ENCODE measurements at places on chromosomes 2 and 18.

GRCh38 chr18:47036298-47036874 is 965 bp upstream of the ELOA2 start:
- no peak for DNase-seq

DNA sequence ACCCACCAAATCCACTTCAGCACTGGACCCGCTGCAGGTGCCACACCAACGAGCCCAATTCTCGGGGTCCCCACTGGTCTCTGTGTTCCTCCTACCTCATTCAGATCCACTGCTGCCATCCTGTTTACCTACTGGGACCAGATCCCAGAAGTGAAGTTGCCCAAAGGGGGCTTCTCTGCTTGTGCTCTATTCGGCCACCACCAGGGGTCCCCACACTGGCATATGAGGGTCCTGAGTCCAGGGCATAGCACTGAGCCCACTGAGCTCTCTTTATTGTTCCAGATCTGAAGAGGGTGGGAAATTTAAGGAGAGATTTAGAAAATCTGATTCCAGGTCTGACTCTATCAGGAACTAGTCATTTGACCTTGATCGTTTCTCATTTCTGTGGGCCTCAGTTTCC is 2.4 kb downstream of the GPR45 start:
- no peak for DNase-seq

GRCh38 chr2:145412155-145412554 is 892.2 kb upstream of the ZEB2 start:
- no peak for DNase-seq

DNA sequence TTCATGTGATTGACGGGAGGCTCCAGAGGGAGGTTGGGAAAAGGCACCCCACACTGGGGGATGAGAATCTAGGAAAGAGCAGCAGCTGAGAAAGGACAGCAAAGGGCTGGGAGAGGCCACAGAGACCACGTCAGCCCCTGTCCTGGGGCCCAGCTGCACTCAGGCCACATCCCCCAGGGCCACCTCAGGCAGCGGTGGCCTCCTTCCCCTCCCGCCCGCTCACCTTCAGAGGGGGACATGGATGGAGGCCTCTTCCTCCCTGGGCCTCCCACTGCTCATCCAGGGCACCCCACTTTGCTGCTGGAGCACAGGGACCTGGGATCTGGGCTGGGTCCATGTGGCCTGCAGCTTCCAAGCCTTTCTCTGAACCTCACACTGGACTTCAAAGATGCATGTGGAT is 199.8 kb upstream of the HDAC4 start:
- peak; percentile 1 for DNase-seq

GRCh38 chr2:195732574-195732973 is 75.5 kb downstream of the SLC39A10 start:
- DNase-seq: no peak

DNA sequence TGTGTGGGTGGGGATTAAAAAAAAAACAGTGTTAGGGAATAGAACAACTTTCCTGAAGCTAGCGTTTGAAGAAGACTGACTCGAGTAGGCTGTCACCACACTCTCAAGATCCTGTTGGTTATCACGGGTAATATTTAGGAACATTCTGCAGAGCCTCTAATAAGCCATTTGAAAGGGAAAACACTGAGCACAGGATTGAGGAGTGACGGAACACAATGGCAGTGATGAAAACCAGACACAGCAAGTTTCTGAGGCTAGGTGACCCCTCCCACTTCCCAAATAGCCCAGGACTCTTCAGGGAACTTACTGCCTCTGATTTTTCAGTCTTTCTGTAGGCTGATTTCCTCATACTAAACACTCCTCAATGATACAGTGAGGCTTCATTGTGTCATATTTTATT is 88.2 kb upstream of the TMEM200C start:
- DNase-seq: no peak

GRCh38 chr18:69969491-69969890 is 21.8 kb upstream of the CD226 start:
- no peak for DNase-seq

- DNase-seq: no peak
Measured at GRCh38 chr2:188450732-188451483, 159.2 kb downstream of the GULP1 start.

DNA sequence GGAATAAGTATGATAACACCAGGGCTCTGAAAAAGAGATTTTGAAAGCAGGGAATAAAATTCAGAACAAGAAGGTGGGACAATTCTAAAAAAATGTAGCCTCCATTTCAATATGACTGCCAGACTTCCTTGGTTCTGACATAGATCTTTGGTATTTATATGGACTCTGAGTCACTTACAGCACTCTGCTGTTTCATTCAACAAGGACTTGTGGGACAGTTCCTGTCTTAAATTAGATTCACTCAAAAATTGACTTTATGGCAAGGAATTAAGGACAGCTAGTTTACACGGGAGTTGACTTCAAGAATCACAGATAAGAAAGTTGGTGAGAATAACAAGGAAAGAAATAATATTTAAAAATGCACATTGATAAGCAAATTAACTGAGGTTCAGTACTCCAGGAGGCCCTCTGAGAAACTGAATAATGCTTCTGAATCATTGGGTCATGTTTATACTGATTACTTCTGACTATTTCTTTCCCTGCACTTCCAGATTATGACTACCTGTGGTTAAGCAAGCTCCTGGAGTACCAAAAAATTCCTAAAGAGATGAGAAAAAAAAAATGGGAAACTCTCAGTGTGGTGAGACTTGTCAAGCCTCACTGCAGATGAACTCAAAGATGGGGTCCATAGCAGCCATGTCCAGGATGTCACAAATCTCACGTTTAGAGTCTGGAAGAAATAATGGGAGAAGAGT is 828.3 kb upstream of the PIK3C3 start:
- DNase-seq: no peak

DNA sequence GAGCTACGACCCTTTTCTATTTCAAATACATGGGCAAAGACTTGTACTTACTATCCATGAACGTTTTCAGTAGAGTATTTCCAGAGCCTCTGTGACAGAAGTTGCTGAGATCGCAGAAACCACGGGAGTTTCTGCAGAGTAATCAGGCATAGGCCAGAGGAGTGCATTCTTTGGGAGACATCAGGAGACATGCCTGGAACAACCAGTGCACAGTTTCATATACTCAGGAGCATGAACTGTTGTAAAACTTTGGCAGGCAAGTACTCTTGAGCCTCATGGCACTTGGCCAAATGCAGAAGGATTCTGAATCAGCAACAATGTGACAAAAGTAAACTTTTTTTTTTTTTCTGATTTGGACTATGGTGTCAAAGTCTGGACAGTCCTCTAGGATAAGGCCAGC is 307.1 kb downstream of the GRB14 start:
- no peak for DNase-seq

DNA sequence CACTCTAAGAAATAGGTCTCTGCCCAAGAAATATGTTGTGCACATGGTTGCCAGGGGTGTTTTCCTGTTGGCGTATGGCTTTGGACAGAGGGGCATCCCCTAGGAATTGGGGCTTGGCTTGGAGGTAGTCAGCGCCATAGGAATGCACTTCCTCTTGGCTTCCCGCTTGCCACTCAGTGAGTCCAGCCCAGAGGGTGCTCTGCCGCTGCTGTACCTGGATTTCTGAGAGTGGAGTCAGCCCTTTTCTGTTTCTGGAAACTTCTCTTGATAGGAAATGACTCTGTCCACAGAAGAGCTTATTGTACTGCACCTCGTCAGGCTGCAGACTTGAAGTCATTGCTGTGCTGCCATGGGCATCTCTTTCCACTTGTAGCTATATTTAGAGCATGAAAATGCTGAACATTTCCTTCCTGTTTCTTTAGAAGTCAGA is 116.7 kb upstream of the MGAT5 start:
- DNase-seq: no peak

DNA sequence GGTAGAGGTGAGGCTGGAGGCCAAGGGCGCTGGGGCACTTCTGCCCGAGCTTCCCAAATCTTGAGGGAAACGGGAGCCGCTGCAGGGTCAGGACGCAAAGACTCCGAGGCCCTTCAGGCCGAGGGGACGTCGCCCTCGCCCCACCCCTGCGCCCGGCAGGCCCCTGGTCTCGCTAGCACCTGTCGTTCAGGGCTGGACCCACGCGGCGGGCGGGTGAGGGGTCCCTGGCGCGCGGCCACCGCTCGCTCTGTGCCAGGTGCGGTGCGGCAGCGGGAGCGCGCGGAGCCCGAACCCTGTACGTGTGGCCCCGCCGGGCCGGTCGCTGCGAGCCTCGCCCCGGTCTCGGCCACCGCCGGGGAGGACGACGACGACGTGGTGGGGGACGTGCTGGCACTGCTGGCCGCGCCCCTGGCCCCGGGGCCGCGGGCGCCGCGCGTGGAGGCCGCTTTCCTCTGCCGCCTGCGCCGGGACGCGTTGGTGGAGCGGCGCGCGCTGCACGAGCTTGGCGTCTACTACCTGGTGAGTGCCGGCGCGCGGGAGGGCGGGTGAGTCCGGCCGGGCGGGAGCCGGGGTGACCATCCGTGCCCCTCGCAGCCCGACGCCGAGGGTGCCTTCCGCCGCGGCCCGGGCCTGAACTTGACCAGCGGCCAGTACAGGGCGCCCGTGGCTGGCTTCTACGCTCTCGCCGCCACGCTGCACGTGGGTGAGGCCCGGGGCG is 4.9 kb downstream of the ERFE start:
- DNase-seq: no peak

- no peak for DNase-seq
Measured at GRCh38 chr2:33153008-33153407, 206.3 kb downstream of the LTBP1 start.

DNA sequence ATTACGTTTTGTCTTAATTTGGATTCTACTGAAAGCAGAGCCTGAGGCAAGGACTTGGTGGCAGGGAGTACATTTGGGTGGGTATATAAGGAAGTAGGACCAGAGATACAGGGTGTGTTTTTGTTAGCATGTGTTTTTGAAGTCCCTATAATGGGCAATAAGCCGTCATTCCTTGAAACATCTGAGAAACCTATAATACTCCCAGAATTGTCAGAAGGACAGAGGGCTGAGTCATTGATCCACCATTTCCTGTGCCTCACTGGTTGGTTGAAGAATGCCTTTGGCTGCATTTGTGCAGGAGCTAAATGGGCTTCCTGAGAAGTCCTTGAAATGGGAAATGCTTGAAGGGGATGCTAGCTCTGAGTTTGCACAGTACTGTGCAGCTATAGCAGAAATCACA is 281.8 kb upstream of the ZEB2 start:
- no peak for DNase-seq

GRCh38 chr18:76580288-76580962 is 85.4 kb upstream of the ZNF516 start:
- DNase-seq: no peak

- no peak for DNase-seq
Measured at GRCh38 chr2:15117409-15118050, 443.6 kb downstream of the NBAS start.

DNA sequence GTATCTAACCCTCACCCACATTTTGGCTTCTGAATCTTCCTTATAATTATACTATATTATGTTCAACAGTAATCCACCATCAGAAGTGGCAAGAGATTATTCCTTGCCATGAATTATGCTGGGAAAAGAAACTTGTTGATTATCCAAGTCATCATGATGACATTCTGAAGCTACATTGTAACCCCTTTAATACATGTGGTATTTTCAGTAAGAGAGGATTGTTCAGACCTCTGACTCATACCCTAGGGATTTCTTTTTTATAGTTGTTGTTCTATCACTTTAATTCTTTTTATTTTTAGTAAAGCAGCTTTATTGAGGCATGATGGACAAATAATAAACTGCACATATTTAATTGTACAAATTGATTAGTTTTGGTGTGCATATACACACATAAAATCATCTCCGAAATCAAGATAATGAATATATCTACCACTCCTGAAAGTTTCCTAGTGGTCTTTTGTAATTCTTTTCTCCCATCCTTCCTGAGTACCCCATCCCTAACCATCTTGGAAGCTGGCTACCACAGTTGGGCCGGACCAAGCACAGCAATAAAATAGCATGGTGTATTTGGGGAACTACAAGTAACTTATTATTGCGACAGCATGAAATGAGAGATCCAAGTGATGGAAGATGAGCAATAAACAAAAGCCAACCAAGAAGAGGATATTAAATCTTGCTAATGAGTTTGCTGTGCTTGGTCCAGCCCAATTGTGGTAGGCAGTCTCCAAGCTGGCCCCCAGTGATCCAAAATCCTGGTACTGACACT is 159.9 kb downstream of the BARD1 start:
- DNase-seq: no peak

DNA sequence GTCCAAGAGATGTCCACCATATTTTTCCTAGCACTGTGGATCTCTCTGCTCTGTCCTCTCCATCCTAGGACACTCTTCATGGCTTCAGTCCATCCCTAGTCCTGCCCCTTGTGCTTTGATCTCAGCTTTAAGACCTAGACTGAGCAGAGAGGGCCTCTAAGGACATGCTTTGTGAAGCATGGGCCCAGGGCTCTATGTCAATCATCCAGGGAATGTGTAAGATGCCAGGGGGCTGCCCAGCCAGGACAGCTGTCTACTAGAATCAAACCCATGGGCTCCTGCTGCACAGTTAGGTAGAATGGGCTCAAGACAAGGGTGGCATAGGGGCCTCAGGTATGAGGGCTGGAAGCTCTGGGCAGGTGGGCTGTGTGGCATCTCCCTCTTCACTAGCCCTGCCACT is 24.9 kb downstream of the TET3 start:
- DNase-seq: peak; percentile 11

Data from activated T-cell treated with anti-CD3 and anti-CD28 coated beads, Interleukin-2, amount 50 U/mL, for 48 hours (primary cell).